ENCODE measurements at places on chromosomes 2 and 18.

DNA sequence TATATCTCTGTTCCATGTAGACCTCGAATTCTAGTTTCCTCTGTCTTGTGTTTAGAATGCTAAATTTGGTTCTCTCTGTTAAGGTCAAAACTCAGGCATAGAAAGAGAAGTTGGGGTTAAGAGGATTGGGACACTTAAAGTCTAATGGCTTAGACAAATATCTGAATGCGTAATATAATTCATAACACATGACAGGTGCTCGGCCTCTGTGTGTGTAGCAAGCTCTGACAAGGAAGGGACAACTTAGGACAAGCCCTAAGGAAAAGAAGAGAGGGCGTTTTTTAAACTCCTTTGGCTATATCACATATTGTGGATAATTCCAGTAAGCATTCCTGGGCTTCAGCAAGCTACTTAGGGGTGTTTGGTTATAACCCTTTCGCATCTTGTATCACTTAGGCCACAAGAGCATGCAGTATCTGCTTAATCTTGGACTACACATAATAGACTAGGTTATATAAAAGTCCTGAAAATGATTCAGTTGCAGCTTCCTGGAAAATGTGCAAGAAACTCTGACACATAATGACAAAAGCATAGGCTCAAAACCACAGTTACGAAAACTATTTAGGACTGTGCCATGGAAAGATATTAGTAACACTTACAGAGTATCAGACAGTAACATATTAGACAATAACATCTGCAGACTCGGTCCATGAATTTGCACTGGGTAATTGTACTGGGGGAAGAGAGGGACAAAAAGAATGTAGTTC lies 16.1 kb upstream of the CREB1 start:
- no peak for DNase-seq

GRCh38 chr2:58594762-58595161 lies 353.6 kb upstream of the FANCL start:
- DNase-seq, result no peak

DNA sequence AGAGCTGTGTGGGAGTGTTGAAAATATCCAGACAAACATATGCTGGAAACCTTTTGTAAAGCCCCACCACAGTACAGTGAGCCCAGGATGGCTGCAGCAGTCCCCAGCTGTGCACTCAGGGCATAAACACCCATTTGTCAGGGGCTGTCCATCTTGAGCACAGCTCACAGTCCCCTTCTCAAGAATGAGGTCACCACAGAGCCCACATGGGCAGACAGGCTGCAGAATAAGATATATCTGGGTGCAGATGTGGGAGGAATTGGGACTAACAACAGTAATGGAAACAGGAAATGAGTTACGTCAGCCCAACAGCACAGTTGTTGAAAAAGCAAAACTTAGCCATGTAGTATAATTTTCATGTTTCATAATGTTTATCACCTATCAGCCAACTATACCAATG lies 219.6 kb downstream of the ETAA1 start:
- DNase-seq, result no peak

- peak; percentile 80 for DNase-seq
Observed at GRCh38 chr18:3449512-3450011, 410 bp upstream of the TGIF1 start.

- no peak for DNase-seq
Observed at GRCh38 chr2:46852598-46852997, 63.0 kb downstream of the MCFD2 start.

DNA sequence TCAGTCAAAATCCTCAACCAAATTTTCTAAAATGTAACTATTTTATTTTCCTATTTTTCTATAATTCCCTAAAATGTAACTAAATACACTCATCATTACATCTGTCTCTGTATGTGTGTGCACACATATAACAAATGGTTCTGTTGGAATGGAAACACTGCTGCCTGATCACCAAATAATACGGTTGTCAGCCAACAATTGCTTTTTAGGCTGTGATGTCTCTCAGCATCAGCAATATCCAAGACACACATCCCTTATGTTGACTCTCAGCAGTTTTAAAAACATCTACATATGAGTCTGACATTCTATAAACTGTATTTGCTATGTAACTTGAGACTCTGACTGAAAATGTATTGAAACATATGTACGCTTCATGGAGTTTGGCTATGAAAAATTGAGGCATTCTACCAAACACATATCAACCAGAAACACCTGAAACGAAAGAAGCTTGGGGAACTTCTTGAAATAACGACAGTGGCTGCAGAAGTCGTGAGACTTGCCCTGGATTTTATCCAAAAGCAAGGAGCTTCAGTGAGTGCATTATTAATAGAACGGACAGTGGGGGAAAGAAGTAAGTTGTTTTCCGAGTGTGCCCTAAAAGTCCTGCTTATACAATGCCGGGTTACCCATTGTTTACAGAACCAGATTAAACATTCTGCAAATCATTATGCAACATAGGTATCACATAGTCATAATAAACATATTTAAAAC lies 110.2 kb upstream of the ITGB6 start:
- no peak for DNase-seq

DNA sequence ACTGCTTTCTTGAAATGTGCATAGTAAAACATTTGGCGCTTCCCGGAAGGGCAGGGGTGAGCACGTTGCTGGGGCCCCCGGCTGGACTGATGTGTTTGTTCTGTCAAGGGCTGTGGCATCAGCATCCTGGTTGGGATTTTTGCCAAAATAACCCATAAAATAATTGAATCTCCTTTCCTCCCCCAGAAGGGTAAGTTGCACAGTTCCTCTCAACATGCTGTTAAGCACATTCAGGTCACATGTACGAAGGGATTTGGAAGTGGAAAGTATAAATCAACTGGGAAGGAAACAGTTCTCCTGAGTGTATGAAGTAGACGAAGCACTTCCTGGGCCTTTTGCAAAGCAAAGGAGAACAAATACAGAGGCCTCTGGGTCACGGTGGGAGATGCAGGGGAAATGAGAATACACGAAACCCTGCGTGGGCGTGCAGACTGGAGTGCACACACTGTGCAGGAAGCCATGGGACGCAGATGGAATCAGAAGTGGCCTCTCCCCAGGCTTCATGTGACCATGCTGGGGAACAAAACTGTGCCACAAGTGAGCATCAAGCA lies 183.9 kb downstream of the LPIN1 start:
- DNase-seq, result no peak

DNA sequence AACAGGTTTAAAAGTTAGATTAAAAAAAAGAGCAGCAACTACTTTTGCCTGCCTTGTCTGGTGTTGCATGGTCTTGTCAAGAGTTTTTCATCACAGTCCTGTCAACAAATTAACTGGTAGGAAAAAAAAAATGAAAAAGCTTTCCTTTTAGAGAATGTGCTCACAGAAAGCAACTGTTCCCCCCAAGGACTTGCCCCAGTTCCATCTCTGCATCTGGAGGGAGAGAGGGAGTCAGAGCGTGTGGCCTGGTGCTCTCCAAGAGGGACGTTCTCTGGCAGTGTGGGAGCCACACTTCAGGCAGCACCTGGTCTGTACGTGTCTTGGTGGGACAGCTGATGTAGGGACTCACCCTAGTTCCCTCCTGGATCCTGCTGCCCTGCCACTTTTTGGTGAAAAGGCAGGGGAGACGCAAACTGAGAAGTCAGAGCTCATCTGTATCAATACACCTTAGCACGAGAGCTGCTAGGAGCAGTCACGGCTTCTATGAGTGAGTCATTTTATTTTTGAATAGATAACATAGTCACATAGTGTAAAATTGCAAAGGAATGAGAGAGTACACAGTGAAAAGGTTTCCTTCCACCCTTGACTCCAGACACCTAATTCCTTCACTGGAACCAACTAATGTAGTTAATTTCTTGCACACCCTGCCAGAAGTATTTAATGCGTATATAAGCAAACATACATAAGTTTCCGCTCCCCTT lies 172.5 kb upstream of the MGAT5 start:
- DNase-seq, result no peak

DNA sequence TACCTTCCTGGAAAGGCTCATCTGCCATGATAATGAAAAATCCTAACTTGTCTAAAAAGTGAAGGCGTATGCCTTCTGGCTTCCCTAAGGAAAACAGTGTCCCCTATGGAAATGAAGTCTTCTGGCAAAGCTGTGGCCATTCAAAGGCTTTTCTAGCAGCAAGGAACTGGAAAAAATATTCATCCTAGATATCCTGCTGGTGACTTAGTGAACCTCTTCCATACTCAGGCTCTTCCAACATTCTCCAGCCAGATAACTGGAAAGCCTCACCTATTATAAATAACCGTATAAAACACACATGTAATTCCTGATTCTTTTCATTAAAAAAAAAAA lies 84.7 kb downstream of the RBMS1 start:
- no peak for DNase-seq

GRCh38 chr2:149743842-149744448 lies 156.4 kb upstream of the MMADHC start:
- DNase-seq, result no peak

GRCh38 chr18:10310626-10311025 lies 143.8 kb upstream of the APCDD1 start:
- DNase-seq, result no peak
